ENCODE measurements at places on chromosomes 6 and 20.

DNA sequence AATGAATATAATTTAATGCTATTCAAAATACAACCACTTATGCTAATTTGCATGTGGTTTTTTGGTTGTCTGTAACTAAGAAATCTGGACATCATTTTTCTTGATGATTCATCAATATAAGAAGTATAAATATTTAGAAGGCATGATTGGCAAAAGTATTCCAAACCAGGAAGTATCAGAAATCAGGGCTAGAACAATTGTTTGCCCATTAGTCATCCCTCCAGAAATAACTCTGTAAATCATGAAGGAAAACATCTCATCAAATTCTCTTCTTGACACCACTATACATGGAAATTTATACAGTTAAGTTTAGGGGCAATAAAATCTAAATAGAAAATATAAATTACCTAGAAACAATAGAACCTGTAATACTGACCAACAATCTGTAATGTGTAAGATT lies 554.7 kb upstream of the HS3ST5 start:
- DNase-seq = no peak

GRCh38 chr6:15343490-15344191 lies 97.8 kb downstream of the JARID2 start:
- DNase-seq = no peak

GRCh38 chr6:164247106-164247505 lies 832.6 kb downstream of the QKI start:
- DNase-seq = no peak

GRCh38 chr6:8389036-8389818 lies 46.1 kb downstream of the SLC35B3 start:
- no peak for DNase-seq

DNA sequence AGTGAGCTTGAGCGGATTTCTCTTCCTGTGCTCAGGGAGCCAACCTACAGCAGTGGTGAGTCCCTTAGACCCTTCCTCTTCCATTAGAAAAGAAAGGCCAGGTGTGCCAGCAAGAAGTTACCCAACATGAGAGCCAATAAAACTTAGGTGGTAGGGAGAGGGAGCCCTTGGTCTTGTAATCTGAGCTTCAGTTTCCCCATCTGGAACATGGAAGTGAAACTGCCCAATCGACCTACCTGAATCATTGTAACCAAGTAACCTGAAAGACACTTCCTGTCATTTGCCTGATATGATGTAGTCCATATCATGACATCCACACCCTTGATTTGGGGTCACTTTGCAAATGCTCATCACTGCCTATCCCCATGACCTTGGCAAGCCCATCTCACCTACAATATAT lies 66.4 kb downstream of the MDGA1 start:
- no peak for DNase-seq

GRCh38 chr6:156857573-156857972 lies 80.4 kb downstream of the ARID1B start:
- DNase-seq = no peak

DNA sequence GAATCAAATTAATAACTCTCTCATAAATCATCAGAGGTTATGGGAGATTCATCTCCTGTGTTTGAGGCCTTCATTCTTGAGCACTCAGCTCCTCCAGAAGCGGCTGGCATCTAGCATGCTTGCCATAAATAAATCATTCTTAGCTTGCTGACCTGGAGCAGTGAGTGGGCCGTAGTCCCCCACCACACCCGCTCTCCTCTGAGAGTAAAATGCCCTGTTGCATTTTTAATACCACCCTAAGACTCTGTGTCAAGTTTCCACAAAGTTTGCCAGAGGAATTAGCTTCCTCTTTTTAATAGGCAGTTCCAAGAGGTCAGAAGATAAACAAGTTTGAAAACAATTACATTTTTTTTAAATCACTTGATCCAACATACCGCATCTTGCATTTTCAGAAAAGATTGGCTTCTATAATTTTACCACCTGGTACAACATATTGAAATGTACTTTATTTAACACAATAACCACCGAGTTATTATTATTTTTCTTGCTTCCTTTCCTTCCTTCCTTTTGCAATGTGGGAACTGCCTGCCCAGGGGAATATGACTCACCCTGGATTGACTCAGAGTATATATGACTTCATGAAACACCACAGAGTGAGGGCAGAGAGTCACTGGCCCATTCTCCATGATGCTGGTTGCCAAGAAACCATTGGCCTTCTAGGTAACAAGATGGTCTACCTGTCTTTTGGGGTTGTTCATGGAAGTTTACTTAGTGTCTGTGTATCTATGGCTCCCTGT lies 29.4 kb upstream of the CLIC5 start:
- DNase-seq = no peak

DNA sequence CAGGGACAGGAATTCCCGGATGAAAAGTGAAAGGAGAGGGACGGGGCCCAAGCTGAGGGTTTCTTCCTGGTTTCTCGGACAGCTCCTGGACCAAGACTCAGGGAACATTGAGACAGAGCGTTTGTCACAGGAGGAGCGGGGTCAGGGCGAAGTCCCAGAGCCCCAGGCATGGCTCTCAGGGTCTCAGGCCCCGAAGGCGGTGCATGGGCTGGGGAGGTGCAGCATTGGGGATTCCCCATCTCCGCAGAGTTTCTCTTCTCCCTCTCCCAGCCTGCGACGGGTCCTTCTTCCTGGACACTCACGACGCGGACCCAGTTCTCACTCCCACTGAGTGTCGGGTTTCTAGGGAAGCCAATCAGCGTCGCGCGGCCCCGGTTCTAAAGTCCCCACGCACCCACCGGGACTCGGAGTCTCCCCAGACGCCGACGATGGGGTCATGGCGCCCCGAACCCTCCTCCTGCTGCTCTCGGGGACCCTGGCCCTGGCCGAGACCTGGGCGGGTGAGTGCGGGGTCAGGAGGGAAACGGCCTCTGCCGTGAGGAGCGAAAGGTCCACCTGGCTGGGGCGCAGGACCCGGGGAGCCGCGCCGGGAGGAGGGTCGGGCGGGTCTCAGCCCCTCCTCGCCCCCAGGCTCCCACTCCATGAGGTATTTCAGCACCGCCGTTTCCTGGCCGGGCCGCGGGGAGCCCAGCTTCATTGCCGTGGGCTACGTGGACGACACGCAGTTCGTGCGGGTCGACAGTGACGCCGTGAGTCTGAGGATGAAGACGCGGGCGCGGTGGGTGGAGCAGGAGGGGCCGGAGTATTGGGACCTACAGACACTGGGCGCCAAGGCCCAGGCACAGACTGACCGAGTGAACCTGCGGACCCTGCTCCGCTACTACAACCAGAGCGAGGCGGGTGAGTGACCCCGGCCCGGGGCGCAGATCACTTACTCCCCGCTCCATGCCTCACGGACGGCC lies 54.6 kb upstream of the POLR1H start:
- DNase-seq = no peak
